ENCODE measurements at places on chromosomes 3 and 15.

GRCh38 chr3:57796261-57796660, 40.2 kb downstream of the SLMAP start:
- no peak for DNase-seq

GRCh38 chr15:40042791-40043320, 3.9 kb upstream of the SRP14 start:
- DNase-seq, result no peak

- DNase-seq, result no peak
These were observed 42.3 kb upstream of the GALNT15 start for GRCh38 chr3:16132190-16132589.

- no peak for DNase-seq
These were observed 248.8 kb downstream of the NSUN3 start for GRCh38 chr3:94311651-94312050.

GRCh38 chr3:176776622-176777175, 420.6 kb downstream of the TBL1XR1 start:
- DNase-seq, result no peak

DNA sequence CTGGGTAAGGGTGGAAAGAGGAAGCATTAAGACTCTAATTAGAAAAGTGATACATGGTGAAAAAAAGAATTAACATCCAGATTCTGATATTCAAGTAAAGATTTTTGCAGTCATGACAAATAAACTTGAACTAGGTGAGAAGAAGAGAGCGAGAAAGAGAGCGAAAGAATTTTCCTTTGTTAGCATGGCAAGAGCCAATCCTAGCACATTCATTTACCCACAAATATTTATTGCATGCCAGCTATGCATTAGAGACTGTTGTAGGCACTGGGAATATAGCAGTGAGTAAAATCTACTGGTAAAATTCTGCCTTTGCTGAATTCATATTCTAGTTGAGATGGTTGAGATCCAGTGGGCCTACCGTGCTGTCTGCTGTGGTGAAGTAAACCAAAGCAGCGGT, 177.9 kb upstream of the DPH6 start:
- no peak for DNase-seq

GRCh38 chr15:35439291-35439690, 106.7 kb downstream of the DPH6 start:
- no peak for DNase-seq

DNA sequence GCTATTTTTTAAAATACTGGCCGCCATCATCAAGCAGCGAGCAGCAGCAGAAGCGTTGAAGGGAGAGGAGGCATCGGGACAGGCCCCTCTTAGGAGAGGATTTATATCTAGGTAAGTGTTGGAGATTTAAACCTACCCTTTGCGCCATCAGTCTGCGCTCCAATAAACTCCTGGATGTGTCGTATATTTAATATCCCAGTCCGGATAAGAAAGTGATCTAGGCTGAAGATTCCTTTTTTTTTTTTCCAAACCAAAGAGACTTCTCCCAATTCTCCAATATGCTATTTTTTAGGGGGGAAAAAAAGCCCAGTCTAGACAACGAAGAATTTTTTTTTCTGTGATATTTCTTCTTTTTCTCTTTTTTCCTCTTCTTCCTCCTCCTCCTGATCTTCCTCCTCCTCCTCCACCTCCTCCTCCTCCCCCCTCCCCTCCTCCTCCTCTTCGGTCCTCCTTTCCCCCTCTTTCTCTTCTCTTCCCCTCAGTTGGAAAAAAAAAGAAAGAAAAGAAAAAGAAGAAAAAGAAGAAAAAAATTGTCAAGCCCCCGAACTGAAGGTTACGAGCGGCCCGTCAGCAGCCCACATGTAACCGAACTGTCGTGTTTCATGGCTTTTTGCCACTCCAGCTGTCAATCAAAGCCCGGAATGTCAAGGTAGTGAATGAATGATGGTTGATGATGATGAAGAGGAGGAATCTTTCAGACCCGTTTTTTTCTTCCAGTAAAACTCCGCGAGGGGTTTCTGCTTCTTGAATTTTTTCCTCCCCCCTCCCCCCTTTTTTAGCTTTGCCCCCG, 835 bp downstream of the MEIS2 start:
- peak; percentile 15 for DNase-seq

DNA sequence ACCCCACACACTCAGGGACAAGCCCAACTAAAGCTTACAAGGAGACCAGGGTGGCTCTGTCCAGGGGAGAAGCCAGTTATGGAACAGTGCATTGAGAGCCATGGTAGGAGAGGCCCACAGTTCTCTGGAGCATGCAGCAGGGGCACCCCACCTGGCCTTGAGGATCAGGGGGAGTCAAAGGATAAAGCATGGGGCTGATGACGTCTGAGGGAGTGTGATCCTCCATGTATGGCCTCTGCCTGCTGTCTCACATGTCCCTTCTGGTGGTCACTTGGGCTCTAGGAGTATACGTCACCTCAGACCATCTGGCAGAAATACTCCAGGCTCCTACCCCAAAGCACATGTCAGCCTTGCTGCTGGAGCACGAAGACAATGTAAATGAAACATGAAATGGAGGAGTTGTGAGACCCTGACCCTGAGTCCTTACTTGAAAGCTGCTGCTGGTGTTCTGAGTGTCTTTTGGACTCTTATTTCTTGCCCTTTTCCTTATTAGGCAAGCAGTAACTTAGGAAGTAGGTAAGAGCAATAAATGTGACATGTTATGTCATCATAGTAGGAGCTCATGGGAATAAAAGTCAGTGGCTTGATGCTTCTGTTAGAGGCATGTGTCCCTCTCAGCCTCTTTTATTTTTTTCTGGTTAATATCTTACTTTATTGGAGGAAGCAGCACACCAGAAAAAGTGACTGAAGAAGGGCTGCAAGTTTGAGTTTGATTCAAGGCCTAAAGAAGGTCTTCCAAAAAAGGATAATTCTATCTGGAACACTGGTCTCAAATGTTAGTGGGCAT, 15.5 kb downstream of the SRPRB start:
- no peak for DNase-seq

DNA sequence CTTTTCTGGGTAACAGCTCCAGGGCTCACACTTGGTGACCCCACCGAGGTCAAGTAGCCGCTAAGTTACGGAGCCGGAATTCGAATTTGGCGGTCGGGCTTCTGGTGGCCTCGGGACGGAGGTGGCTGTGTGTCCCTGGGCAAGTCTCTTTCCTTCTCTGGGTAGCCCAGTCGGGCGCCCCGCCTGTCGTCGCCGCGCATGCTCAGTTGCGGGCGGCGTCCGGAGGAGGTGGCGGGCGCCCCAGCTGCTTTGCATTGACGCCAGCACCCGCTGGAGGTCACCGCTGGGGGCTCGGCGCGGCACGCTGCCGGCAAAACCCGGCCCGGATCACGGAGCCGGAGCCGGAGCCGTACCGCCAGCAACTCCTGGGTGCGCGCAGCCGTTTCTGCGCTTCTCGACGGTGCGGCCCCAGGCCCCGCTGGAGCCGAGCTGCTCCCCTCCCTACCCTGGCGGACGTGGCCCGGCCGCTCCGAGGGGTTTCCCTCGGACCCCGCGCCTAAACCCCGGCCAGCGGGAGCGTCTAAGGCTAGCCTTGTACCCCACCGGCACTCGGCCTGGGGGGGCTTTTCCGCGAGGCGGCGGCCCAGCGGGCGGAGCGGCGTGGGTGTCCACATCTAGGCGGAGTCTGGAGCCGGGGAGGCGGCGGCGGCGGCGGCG, 474 bp upstream of the PDE8A start:
- DNase-seq, result peak; percentile 94

- DNase-seq, result no peak
These were observed at the start of gene EPM2AIP1 for GRCh38 chr3:36992806-36993325. TSS of gene EPM2AIP1 (minus strand) at chr3:36993131. CDS start at chr3:36993077, 54 bp downstream.

DNA sequence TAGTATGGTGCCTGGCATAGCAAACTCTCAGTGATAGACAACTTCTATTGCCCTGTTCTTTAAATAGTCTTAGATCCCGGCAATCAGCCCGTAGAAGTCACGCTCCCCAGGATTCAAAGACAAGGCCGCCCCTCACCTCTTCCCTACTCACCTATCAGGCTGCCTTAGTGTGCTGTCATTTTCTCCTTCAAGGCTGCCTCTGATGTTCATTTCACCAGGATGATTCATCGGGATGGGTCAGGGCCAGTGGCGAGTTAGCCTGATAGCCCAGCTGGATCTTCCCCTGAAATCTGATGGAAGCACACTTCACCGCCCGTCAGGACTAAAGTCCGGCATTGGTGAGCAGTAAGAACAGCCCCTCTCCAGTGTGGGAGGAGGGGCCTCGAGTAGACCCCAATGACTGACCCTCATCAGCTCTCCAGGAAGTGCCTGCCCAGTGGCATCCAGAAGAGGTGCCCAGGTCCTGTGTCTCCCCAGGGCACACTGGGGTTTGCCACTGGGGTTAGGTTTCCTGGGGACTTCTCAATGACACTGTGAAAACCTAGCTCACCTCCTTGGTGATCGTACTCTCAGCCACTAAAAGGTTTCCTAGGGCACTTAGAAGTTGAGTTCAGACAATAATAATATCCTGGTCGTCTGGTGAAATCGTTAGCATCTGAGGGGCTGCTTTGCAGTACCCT, 37.5 kb downstream of the TPM1 start:
- DNase-seq, result no peak

GRCh38 chr15:95085056-95085455, 853.7 kb downstream of the MCTP2 start:
- no peak for DNase-seq

- no peak for DNase-seq
These were observed 30.8 kb downstream of the CCDC13 start for GRCh38 chr3:42742259-42742658.

GRCh38 chr3:197327701-197328100, 29.3 kb upstream of the DLG1 start:
- no peak for DNase-seq

- peak; percentile 72 for DNase-seq
These were observed 46.0 kb downstream of the ALDH1L1 start for GRCh38 chr3:126134219-126134975.

DNA sequence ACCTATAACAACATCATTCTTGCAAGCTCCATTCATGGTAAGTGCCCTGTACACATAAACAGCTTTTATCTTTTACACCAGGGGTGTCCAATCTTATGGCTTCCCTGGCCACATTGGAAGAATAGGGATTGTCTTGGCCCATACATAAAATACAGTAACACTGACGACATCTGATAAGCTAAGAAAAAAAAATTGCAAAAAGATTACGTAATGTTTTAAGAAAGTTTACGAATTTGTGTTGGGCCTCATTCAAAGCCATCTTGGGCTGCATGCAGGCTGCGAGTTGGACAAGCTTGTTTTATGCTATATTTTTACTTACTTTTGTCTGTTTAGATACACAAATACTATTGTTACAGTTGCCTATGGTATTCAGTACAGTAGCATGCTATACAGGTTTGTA, 31.6 kb downstream of the ZNF654 start:
- no peak for DNase-seq

DNA sequence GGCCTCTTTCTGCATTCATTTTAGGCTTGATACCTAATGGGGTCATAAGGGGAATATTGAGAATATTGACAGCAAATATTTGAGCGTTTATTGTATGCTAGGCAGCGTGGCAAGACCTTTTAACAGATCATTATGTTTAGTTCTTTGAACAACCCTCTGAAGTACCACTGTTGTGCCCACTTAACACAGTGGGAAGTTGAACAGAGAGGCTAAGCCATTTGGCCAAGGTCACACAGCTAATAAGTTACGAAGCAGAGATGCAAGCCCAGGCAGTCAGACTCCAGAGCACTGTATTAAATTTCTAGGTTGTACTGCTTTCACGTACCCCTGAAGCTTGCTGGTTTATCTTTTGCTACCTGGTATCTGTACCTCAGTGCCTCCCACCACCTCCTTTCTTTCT, 1.1 kb downstream of the RAB7A start:
- no peak for DNase-seq

- DNase-seq, result no peak
These were observed 30.5 kb upstream of the APH1B start for GRCh38 chr15:63246691-63247469.

GRCh38 chr15:49435174-49435573, 12.1 kb downstream of the FGF7 start:
- no peak for DNase-seq

Data from activated CD8-positive, alpha-beta T cell treated with anti-CD3 and anti-CD28 coated beads for 36 hours (primary cell).